ENCODE measurements at places on chromosomes 6 and 20.
A peak's percentile ranks its signal among the peaks of the same experiment; 100 is the strongest.

- DNase-seq = no peak
Observed at GRCh38 chr6:157732007-157732406, 91.0 kb upstream of the SNX9 start.

- DNase-seq = no peak
Observed at GRCh38 chr20:23071398-23071797, 14.7 kb downstream of the CD93 start.

GRCh38 chr6:102520966-102521365, 1127.5 kb downstream of the GRIK2 start:
- no peak for DNase-seq

DNA sequence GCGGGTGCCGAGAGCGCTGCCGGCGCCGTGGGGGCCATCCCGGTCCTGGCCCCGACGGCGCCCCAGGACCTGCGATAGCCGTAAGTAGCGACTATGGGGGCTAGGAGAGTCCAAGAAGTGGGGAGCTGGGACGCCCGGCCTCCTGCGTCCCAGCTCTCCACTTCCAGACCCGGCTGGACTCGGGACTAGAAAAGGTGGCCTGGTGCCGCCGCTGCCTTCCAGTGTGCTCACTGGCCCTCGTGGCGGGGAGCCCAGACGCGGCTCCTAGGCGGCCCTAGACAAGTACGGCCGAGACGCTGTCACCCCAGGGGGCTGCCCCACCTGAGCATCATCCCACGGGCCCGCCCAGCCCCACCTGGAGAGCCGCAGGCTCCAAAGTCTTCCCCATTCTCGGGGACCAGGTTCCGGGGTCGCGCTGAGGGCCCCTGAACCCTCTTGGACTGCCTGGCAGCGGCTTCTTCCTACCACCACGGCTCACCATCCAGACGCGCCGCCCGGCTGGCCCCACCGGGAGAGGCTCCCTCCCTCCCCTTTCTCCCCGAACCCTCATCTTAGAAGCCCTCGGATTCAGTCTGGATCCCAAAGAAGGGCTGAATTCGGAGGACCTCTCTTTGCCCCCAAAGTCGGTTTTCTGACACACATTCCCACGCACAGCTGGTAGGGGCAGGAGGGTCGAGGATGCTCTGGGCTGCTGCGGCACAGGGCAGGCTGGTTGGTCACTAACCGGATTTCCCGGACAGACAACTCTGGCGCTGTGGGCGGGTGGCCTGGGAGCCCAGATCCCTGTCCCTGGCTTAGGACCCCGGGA, 870 bp upstream of the MDFI start:
- DNase-seq = no peak

- DNase-seq = no peak
Observed at GRCh38 chr20:37522260-37523011, 1.4 kb downstream of the NNAT start.

DNA sequence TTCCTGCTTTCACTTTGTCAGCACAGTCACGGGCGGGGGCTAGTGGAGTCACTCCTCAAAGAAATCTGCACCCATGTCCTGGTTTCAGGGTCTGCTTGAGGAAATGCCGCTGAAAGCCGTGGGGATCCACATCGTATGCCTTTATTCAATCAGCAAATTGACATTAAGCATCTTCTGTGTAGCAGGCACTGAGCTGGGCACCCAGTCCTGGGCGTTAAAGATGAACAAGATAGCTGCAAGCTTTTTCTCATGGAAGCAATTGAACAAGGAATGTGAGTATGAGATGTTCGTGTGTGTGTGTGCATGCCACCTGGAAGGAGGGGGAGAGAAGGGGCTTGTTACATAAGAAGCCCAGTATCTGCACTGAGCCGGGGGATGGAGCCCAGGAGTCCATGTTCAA, 243.9 kb downstream of the SMOC2 start:
- no peak for DNase-seq

- no peak for DNase-seq
Observed at GRCh38 chr6:161647234-161647633, 373.4 kb upstream of the AGPAT4 start.

- no peak for DNase-seq
Observed at GRCh38 chr6:31363811-31364210, 6.8 kb upstream of the HLA-B start.

GRCh38 chr20:34089655-34090345, 22.2 kb downstream of the EIF2S2 start:
- DNase-seq = no peak

DNA sequence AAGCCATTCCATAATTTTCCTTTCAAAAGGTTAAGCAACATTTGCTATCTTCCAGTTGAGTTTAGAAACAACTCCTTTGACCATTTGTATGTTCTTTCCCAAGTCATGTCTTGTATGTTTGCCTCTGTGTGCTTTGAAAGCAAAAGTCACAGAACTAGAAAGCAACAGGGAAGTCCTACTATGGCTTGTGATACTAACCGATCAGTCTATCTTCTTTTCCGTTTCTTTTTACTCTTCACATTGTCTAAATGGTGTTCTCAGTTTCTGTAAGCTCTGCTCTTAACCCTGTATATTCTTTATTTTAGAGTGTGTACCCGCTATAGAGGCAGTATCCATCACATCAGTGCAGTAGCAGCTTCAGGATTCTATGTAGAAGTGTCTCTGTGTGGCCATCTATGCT, 32.9 kb downstream of the TMEM244 start:
- no peak for DNase-seq

DNA sequence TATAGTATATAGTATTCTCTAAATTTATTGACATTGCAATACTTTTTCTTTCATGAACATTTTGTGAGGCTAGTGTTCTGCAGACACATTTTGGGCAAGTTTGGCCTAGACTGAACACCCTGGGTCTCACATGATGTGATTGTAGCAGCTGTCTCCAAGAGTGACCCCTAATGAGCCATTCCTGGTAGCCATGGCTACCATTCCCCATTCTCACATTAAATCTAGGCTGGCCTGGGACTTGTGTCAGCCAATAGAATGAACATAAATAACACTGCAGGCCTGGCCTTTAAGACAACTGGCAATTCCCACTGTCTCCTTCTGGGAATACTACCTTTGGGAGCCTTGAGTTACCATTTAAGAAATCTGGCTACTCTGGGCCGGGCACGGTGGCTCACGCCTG, 38.0 kb upstream of the TASP1 start:
- DNase-seq = no peak

- DNase-seq = no peak
Observed at GRCh38 chr6:130966344-130966980, 96.6 kb downstream of the EPB41L2 start.

GRCh38 chr6:17931227-17931626, 56.2 kb downstream of the KIF13A start:
- DNase-seq = no peak

GRCh38 chr6:149483334-149483725, 1.5 kb downstream of the ZC3H12D start:
- DNase-seq = no peak

DNA sequence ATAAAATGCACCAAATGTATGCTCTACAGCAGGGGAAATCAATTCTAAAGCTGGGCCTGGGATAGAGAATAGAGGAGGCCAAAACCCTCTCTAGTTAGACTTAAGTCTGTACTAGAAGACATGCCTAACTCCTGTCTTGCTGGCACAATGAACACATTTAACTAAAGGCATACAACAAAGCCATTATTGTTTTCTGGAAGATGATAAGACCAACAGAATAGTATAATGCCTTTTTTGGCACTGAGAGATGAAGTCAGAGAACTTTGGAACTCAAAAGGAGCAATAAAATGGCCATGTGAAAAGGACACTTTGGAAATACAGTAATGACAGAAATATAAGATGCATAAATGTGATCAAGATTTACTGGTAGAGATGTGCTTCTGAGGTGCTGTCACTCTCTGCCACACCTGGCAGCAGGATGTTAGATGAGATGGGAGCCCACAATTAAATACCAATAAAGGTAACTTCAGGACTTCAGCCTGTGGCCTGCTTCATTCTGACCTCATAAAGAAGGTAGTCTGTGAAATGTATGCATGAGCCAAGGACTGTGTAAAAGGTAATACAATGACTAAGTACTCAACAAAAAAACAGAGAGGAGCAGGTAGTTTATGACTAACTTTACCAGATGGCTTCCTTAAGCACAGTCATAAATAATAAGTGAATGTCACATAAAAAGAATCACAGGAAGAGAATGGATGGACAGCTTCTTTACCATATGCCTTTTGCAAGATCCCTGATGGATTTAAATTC, 333.4 kb downstream of the BCKDHB start:
- DNase-seq = no peak

GRCh38 chr6:166277892-166278578, 30.2 kb downstream of the PRR18 start:
- no peak for DNase-seq

GRCh38 chr6:148855744-148856143, 108.9 kb downstream of the UST start:
- no peak for DNase-seq

GRCh38 chr20:62317167-62317655, 14.4 kb downstream of the ADRM1 start:
- no peak for DNase-seq

- no peak for DNase-seq
Observed at GRCh38 chr6:9332241-9332780, 897.0 kb upstream of the SLC35B3 start.

DNA sequence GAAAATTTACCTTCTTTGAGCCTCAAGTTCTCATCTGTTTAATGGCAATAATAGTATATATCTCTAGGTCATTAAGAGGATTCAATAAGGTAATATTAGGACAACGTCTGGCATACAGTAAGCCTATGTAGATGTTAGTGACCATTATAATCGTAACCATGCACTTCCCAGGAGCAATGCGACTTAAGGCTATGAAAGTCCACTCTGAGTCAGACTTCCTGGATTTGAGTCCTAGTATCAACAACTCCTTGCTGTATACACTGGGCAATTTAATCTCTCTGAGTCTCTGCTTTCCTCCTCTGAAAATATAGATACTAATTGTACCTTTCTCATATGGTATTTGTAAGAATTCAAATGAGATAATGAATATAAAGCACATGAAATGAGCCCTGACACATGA, 168.1 kb upstream of the HDDC2 start:
- no peak for DNase-seq

DNA sequence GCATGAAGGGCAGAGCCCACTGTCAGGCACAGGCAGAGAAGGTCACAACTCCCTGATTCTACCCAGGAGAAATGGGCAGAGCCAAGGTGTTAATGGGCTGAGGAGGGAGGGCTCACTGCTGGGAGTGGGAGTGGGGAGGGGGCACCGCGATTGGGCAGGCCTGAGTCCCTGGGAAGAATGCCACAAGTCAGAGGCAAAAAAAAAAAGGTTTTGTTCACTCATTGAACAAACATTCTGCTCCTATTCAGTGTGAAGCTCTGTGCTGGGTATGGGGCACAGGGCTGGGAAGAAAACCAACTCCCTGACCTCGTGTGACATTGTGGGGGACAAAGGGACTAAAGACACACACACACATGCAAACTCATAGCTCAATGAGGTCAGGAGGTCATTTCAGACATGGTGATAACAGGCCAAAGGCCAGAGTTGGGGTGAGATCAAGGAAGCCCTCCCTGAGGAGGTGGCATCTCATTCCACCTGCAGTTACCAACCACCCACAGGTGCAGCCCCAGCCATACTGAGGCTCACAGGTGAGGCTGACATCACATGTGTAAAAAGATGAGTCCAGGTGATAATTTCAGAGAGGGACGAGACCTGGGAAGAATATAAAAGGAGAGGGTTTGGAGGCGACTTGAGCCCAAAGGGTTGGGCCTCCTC, 3.2 kb upstream of the PMEPA1 start:
- no peak for DNase-seq

GRCh38 chr20:10558635-10559187, 115.1 kb downstream of the JAG1 start:
- DNase-seq = peak; percentile 48

DNA sequence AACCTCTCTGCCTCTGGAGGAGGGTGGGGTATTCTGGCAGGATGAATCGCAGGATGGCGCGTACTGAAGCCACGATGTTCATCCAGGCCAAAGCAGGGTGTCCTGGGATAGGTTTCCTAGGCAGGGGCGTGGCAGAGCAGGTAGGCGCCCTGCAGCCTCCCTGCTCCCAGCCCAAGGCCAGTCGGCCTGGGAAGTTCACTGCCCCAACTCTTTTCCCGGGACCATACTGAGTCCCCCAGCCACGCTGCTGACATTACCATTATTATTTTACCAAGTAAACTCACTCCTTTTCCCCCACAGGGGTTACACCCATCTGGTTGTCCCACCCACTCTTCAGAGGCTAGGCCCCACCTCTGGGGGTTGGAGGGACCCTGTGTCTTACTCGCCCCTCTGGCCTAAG, 21.8 kb downstream of the SDCBP2 start:
- DNase-seq = no peak

GRCh38 chr20:38191654-38192053, 26.6 kb upstream of the TGM2 start:
- DNase-seq = no peak
